Ureter (tissue), 1 donor: ENCODE measurements at places on chromosomes 2 and 18. TPM values are rescaled to one million over a fixed set of nuclear protein-coding genes. Genes with fewer than 3 reads are reported as not detected.

The INHBB gene
- total RNA-seq: 10.8 TPM

The UGT1A5 gene
- total RNA-seq: 21.3 TPM

The RNF125 gene
- total RNA-seq: 9.2 TPM

The MC2R gene
- 0.60 TPM for total RNA-seq

The FAM110C gene
- 21.8 TPM for total RNA-seq
